ENCODE measurements at places on chromosomes 7 and 10.
A peak's percentile ranks its signal among the peaks of the same experiment; 100 is the strongest.

GRCh38 chr10:86335831-86336230 lies 30.8 kb downstream of the GRID1 start:
- DNase-seq: no peak

DNA sequence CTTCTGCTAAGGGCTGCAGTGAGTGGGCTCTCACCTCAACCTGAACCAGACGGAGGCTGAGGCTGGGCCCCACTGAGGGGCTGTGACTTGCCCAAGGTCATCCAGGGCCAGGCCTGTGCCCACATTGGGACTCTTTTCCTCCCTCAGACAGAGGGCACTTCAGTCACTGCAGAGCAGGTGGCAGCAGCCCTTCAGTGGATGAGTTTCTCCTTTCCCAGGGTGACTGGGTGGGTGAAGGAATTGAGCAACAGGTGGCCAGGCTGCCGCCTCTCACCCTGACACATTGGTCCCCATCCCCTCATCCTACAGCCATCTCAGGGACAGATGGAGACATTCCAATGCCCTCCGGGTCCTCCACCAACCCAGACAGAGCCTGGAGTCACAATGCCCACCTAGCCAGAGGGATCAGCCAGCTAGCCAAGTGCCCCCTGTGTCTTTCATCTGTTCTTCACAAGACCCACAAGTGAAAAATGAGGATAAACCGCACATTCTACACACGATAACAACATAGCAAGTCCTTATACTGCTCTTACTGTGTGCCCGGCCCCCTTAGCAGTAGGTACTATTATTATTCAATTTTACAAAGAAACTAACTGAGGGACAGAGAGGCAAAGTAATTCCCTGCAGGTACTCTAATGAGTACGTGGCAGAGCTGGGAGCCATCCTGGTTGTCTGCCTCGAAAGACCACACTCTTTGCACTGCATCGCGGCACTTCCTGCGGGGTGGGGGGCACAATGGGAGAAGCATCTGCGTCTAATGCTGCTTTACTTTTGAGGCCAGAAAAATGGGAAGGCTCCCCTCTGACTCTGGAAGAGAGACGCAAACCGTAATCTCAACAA lies 1.7 kb upstream of the SLC18A3 start:
- DNase-seq: no peak

GRCh38 chr7:2452074-2452507 lies 24.1 kb downstream of the GRIFIN start:
- no peak for DNase-seq

- DNase-seq: no peak
Observed at GRCh38 chr7:107210400-107210799, 41.6 kb downstream of the HBP1 start.

DNA sequence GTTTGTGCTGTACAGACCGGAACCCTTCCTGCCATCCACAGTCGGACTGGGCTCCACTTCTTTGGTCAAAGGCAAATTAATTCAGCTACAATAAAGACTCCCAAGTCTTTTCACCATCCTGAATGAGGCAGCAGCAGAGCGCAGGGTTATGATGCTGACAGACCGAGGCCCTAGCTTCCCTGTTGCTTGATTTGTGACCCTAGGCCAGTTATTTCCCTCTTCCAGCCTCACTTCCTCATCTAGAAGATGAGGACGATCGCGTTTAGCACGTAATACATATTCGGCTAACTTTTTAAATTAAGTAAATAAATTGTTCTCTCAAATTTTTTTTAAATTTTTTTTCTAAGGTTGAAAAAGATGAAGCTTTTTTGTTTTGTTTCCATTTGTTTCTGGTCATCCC lies 18.1 kb downstream of the ADRB1 start:
- no peak for DNase-seq

- DNase-seq: peak; percentile 62
Observed at GRCh38 chr10:121927318-121927840, 452 bp downstream of the ATE1 start.

- DNase-seq: no peak
Observed at GRCh38 chr7:19017374-19017773, 100.1 kb downstream of the TWIST1 start.

DNA sequence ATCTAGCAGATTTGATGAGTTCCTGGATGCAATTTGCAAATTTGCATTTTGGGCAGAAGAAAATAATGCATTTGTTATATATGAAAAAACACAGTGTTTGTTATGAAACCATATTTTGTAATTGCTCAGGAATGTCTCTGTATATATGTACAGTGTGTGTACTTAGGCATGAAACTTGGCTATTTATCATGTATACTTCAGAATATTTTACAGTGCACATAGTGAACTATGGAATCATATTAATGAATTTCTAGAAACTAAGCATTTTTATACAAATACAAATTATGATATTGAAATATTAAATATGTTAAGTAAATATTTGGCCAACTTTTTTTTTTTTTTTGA lies 107.5 kb downstream of the TWIST1 start:
- DNase-seq: no peak

Data from myocyte (in vitro differentiated cells).